ENCODE measurements at places on chromosomes 16 and 17.

DNA sequence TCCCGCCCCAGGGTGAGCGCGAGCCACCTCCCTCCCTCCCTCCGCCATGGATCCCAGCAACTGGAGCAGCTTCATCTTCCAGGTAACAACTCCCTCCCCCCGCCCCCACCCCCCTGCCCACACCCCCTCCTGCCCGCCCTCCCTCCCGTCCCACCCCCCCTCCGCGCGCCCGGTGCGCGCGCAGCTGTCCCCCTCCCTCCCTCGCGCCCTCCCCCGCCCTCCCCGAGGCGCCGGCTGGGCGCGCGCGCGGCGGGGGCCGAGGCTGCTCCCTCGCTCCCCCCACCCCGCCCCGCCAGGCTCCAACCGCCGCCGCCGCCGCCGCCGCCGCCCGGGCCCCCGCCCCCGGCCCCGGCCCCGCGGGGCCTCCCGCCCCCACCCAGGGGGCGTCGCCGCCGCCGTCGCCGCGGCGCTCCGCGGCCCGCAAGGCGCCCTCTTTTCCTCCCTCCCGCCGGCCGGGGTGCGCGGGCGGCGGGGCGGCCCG is at the start of gene MAZ:
Gene MAZ, plus strand, starts transcription at position 431 of the 481 bp plus-strand sequence. CDS start 173 bp downstream, outside the sequence.
- no peak for DNase-seq

- no peak for DNase-seq
These were observed 183.2 kb downstream of the AATF start for GRCh38 chr17:37131669-37132611.

- no peak for DNase-seq
These were observed 12.7 kb upstream of the KRT23 start for GRCh38 chr17:40950176-40950575.

- peak; percentile 28 for DNase-seq
These were observed at the start of gene ZFP3 for GRCh38 chr17:5078106-5079028. Gene ZFP3 (plus strand): TSS chr17:5078467. CDS start chr17:5091505, 13,038 bp downstream.

- DNase-seq = peak; percentile 89
These were observed 2.5 kb downstream of the KRT32 start for GRCh38 chr17:41464682-41465081.

DNA sequence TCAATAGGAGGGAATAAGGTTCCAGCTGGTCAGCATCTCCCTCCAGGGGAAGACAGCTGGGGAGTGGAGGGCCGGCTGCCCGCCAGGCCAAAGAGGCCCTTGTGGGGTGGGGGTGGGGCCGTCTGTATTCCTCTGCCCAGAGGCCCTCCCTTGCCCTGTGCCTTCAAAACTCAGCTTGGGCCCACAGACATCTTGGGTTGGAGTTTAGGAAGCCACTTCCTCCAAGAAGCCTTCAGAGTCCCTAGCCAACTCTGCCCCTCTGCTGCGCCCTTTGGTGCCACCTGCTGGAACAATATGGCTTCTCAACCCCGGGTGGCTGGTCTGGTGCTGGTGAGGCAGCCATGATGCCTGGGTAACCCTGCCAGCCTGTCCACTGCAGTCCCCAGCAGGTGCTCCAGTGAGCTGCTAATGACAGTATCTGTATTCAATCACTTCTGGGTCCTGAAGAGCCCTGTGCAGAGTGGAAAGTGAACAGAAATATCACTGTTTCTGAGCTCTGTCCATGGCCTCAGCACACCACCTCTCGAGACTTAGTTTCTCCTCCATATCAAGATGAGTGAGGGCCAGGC is 16.7 kb downstream of the HSD11B2 start:
- no peak for DNase-seq

DNA sequence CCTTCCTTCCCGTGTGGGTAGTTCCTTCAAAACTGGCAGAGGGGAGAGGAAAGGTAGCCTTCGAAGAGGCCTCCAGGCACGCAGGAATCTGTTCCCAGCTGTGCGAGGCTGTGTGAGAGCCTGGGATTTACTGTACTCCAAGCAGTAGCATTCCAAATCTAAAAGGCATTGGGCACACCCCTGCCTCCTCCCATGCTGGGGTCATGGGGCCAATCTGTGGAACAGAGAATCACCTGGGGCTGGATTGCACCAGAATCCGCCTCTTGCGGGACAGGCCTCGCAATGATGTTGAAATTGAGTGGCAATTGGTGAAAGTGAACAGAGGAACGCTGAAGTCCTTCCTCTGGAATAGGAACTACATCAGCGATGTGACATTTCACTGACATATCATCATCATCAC is 72.5 kb upstream of the IRX3 start:
- no peak for DNase-seq

- DNase-seq = no peak
These were observed 153.2 kb upstream of the MON1B start for GRCh38 chr16:77037696-77038347.

DNA sequence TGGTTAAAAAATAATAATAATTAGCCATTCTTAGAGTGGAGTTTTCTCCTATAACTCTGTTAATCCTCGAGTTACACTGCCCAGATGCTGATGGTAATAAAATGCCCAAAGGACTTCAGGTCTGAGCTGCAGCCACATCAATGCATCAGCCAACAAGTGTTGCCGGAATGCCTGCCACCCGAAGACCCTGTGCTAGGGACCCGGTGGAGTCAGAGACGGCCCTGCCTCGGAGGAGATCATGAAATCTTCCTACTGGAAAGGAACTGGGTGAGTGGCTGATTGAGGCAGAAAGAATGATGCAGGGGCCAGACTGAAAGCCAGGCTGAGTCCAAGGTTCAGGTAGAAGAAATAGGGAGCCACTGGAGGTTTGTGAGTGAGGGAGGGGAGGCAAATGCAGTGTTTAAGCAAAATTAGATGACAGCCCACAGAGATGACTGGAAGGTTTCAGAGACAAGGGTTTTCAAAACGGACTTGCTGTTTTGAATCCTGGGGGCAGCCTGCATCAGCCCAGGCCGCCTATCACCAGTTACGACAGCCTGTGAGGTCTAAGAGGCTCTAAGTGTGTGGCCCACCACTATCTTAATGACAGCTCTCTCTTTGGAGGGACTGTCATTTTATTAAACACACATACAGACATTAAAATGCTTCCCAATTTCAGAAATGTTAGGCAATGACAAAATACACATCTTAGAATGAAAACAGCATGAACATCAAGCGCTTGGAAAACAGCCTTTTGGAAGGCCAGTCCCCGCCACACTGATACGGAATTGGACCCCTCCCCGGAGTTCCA is 100.0 kb downstream of the ZNF423 start:
- DNase-seq = no peak

DNA sequence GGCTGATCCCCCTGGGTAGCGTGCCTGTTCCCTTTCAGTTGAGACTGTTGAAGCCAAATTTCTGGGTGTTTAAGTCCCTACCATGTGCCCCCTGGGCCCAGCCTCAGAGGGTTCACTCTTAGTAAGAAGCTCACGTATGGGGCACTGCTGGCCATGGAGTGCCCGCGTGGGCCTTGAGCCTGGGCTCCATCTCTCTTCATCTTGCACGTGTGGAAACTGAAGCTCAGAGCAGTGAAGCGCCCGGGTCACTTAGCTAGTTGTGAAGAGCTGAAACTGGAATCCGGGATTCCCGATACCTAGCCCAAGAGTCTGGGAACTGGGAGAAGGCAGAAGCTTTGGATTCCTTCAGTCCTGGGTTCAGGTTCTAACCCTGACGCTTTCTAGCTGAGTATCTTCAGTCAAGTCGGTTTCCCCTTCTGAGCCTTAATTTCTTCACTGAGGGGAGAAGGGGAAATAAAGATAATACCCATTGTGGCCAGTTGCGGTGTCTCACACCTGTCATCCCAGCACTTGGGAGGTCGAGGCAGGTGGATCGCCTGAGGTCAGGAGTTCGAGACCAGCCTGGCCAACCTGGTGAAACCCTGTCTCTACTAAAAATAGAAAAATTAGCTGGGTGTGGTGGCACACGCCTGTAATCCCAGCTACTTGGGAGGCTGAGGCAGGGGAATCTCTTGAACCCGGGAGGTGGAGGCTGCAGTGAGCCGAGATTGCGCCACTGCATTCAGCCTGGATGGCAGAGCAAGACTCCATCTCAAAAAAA is 103.9 kb downstream of the OR1D5 start:
- DNase-seq = no peak

GRCh38 chr16:57798267-57798810 is 4.0 kb downstream of the KIFC3 start:
- DNase-seq = no peak

DNA sequence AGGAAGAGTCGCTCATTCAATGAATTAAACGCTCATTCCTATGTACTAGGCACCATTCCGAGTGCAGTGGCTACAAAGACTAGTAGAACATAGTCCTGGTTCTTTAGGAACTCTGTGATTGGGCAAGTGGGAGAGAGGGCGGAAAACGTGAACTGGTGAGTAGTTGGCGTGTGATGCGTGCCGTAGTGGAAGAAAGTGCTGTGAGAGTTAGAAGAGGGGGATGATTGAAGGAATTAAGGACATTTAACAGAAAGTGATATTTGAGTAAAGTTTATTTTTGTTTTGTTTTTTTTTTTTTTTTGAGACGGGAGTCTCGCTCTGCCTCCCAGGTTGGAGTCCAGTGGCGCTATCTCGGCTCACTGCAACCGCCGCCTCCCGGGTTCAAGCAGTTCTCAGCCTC is 7.9 kb upstream of the SLFN14 start:
- DNase-seq = peak; percentile 48

DNA sequence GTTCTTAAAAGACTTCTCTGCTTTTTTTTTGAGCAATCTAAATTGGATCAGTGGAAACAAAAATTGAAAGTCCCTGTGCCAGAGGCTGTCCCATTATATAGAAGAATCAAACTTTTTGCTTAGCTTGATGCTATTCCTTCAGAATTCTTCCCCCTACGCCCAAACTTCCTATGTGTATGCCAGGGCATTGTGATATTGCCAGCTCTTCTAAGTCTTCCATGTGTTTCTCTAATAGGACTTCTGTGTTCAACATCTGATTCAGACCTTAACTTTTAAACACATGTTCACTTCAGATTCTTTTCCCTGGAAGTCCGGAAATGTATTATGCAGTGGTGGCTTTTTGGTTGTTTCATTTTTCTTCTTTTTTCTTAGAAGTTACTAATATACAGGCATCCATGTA is 18.7 kb downstream of the PTRH2 start:
- DNase-seq = no peak

- no peak for DNase-seq
These were observed 562.7 kb upstream of the HSBP1 start for GRCh38 chr16:83245061-83245460.

- DNase-seq = no peak
These were observed 13.0 kb downstream of the MGRN1 start for GRCh38 chr16:4637501-4638166.
